Left ventricle myocardium inferior (tissue), 1 donor: ENCODE measurements at places on chromosomes 16 and 17.

GRCh38 chr16:80725566-80726162 is 78.7 kb downstream of the CDYL2 start:
- no peaks in the 10 kb centered on the region for H3K27me3 ChIP-seq
- no peaks in the 10 kb centered on the region for H3K36me3 ChIP-seq
- no peak overlapping the region for H3K27ac ChIP-seq
- H3K4me3 ChIP-seq = no peak overlapping the region
- no peak for DNase-seq
- no peaks in the 10 kb centered on the region for H3K4me1 ChIP-seq

DNA sequence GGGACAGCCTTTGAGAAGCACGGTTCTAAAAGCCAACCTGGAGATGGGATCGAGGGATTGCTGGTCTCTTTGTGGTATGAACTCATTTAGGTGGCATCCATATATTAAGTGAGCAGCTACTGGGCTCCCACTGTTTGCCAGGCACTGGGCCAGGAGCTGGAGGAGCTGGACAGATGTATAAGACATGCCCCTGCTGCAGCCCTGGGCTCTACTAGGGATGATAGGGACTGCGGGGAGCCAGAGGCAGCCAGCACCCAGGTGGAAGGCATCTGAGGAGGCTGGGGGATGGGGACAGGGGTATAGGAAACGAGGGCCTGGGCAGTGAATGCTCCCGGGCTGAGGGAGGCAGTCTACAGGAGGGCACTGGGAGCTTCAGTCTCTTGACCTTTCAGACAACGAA is 53.0 kb upstream of the MEAK7 start:
- H3K4me1 ChIP-seq = no peaks in the 10 kb centered on the region
- peaks cover 60% of the 10 kb centered on the region for H3K27me3 ChIP-seq
- H3K27ac ChIP-seq = no peak overlapping the region
- H3K4me3 ChIP-seq = no peak overlapping the region
- H3K36me3 ChIP-seq = no peaks in the 10 kb centered on the region
- DNase-seq = no peak

DNA sequence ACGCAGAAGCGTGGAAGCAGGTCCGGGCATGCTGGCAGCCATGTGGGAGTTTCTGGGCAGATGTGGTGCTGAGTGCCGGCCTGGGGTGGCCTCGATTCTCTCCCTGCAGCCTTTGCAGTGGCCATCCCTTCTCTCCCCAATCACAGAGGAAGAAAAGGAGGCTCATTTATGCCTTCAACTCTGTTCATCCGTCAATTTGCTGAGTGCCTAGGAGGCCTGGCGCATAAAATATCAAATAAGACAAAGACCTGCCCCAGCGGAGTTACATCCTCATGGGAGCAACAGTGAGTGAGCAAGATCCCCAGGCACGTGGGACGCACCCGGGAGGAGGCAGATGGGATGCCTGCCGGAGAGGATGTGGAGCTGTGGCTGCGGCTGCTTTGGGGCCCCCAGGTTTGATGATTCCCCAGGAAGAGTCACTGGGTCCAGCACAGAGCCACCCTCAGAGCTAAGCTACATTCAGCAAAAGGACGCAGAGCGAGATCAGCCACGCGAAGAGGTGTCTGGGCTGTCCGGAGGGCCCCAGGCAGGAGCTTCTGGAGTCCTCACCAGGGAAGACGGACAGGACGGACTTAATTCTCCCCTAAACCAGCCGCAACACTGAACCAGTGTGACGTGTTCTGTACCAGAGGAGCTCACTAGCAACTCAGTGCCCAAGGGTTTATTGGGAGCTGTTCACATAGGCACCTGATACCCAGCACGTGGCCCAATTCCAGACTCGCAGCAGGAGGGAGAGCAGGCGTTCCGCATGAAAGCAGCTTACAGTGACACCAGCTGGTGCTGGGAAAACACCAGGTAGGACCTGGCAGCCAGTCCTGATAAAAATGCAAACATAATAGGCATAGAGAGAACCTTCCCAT is 11.3 kb downstream of the CA5A start:
- peaks cover 20% of the 10 kb centered on the region for H3K27me3 ChIP-seq
- H3K36me3 ChIP-seq = no peaks in the 10 kb centered on the region
- peak; percentile 46 for DNase-seq
- peaks cover 13% of the 10 kb centered on the region for H3K4me1 ChIP-seq
- H3K4me3 ChIP-seq = no peak overlapping the region

DNA sequence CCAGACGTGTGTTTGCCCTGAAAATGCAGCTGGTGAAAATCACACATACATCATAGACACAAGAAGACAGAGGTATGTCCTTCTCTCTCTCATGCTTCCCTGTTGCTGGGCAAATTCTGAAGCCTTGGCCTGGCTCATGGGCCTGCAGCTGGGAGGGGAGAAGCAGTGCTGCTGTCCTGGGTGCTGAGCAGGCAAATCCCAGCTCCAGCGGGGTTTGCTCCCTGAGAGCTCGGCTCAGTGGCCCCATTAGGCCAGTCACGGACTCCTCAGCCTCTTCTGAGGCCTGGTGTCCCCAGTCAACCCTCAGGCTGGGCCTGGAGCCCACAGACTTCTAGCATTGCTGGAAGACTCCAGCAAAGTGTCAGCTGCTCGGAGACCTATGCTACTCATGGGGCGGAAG is 11.7 kb downstream of the RHBDL3 start:
- H3K27ac ChIP-seq = no peak overlapping the region
- H3K36me3 ChIP-seq = no peaks in the 10 kb centered on the region
- H3K4me3 ChIP-seq = no peak overlapping the region
- DNase-seq = no peak
- peaks cover 46% of the 10 kb centered on the region for H3K27me3 ChIP-seq
- H3K4me1 ChIP-seq = peaks cover 10% of the 10 kb centered on the region

GRCh38 chr16:74698222-74698621 is 2.4 kb downstream of the MLKL start:
- no peak overlapping the region for H3K27ac ChIP-seq
- peaks cover 13% of the 10 kb centered on the region for H3K36me3 ChIP-seq
- H3K4me1 ChIP-seq = peaks cover 42% of the 10 kb centered on the region
- H3K4me3 ChIP-seq = peak overlapping the region; percentile 82

DNA sequence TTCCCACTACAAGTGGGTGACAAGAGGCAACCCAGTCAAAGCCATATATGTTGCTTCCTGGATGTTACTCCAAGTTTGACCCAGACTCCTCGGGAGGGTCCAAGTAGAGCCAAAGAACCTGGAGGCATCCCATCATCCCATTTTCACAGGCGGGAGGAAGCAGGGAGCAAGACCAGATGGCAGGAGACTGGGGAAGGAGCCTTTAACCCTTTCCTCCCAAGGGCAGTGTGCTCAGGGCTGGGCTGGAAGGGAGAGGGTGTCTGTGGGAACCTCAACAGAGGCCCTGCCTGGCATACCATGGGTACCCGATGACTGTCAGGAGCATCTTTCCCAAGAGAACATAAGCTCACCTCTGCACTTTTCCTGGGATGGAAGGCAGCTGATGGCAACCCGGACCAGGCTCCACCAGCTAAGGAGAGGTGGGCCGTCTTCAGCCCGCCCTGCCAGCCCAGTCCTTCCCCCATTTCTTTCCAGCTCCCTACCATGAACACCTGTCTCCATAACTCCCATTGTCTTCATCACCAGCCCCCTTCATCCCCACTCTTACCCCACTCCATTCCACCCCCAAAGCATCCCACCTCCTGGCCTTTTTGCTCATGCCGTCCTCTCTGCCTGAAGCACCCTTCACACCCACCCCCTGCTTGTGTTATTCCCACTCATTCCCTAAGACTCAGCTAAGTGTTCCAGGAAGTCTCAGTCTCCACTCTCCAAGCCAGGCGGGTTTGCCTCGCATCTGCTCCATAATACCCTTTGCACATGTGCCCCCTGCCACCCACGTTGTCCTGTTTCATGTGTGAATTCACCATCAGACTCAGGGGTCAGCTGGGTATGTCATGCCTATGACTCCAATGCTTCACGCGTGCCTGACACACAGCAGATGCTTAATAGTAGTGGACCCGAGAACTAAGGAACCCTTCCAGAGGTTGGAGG is 5.9 kb upstream of the SLC16A5 start:
- no peak for DNase-seq
- H3K27ac ChIP-seq = no peak overlapping the region
- no peaks in the 10 kb centered on the region for H3K36me3 ChIP-seq
- no peak overlapping the region for H3K4me3 ChIP-seq
- no peaks in the 10 kb centered on the region for H3K27me3 ChIP-seq
- H3K4me1 ChIP-seq = peaks cover 33% of the 10 kb centered on the region

GRCh38 chr17:68950725-68951124 is 4.5 kb downstream of the ABCA8 start:
- peaks cover 25% of the 10 kb centered on the region for H3K4me1 ChIP-seq
- peak overlapping the region; percentile 64 for H3K4me3 ChIP-seq
- peaks cover 15% of the 10 kb centered on the region for H3K36me3 ChIP-seq

GRCh38 chr16:11841026-11841425 is 10.3 kb downstream of the RSL1D1 start:
- H3K4me3 ChIP-seq = no peak overlapping the region
- H3K36me3 ChIP-seq = peaks cover 97% of the 10 kb centered on the region
- no peaks in the 10 kb centered on the region for H3K27me3 ChIP-seq
- no peaks in the 10 kb centered on the region for H3K4me1 ChIP-seq
